ENCODE measurements at places on chromosomes 16 and 17.

GRCh38 chr17:78658281-78658785, 81.1 kb upstream of the DNAH17 start:
- no peak for DNase-seq

DNA sequence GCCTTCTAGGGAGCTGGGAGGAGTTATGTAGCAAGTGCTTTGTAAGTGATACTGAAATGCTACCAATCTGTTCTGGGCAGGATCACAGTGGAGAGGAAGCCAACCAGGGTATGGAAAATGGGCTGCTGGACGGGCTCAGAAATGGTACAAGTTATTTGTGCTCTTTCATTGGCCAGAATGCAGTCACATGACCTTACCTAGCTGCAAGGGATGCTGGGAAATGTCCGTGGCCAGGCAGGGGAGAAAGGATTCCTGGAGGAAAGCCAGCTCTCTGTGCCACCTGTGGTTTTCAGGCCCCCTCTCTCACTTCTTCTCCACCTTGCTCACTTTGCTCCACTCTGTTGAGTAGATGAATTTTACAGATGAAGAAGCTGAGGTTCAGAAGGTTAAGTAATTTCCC, 4.8 kb downstream of the EEF2K start:
- DNase-seq: no peak

GRCh38 chr16:19745286-19746010, 27.4 kb downstream of the IQCK start:
- peak; percentile 48 for DNase-seq

DNA sequence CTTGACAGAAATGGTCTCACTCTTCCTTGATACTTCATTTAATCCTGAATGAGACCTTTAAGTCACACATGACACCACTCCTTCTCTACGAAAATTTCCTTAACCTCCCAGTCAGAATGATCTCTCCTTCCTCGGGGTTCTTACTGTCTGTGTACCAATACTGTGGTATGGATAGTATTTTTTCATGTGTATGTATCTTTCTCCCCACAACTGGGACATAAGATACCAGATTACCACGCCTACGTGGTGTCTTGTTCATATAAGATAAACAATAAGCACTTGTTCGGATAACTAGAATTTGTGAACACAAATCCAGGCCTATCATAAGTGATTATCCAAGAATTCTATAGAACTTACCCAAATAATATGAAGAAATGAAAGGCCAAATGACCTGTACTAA, 11.3 kb downstream of the NUP88 start:
- DNase-seq: no peak

DNA sequence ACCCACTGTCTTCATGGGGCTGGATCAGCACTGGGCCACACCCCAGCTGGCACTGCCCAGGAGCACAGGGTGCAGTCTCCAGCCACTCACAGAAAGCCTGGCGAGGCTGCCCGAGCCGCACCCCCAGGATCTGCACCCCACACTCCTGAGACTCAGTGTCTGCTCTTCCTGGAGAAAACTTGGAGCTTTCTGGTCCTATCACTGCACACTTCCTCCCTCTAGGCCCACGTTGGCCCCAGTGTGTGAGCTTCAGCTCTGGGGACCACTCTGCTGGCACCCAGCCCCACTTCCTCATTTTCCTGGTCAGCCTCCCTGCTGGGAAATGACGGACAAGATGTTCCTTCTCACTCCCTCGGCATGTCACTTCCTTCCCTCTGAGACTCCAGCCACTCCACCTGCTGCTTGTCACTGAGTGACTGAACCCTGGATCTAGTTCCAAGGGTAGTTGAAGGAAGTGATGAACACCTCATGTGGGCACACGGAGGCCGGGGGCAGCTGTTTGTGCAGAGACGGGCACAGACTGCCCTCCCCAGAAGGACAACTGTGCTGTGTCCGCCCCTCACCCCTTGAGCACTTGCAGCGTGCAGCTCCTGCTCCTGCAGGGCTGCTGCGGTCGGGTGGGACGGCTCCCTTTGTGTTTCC, 29.0 kb downstream of the ZC3H18 start:
- DNase-seq: no peak

- no peak for DNase-seq
Observed at GRCh38 chr16:88953003-88953690, 23.9 kb downstream of the CBFA2T3 start.

DNA sequence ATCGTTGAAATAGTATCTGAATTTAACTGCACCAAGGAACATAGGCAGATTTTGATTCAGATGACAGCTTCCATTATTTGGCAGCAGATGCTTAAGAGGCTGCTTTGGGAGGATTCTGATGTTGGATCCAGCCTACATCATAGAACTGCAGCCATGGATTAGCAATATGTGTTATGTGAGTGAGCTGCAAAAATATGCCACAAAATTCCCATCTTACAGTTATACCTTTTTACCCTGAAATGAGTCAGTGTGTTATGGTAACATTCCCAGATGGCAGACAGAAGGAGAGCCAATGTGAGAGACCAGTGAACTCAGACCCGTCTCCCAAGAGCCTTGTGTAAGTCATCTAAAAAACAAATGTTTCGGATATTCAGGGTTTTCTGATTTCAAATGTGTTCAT, 206.1 kb downstream of the CDH13 start:
- peak; percentile 86 for DNase-seq

- DNase-seq: no peak
Observed at GRCh38 chr16:50229149-50229726, 37.1 kb upstream of the ADCY7 start.

DNA sequence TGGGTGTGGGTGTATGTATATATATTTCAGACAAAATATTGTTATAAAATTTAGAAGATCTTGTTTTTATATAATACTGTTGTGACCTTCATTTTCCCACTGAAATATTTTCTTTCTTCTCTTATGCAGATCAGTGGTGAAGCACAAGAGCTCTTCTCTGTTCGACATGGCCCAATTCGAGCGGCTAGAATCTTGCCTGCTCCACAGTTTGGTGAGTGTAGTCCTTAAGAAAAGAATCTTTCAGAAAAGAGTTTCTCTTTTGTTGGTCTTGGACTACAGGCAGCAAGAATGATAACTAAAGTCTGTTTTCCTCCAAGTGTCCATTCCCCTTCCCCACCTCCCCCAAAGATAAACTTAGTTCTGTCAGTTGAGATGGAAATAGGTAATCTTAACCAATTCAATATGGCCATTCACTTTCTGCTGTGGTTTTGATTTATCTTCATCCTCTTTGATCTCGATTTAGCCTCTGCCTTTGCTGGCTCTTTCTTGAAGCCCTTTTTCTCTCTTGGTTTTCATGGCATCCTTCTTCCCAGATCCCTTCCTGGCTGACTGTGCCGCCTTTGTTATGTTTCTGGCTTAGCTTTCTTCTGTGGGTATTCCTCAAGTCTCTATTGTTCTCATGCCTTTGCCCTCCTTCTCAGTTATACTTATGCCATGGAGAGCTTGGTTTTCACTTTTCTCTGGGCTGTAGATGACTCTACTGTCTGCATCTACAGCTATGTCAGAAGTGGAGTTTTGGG, 69.6 kb downstream of the BCAS3 start:
- no peak for DNase-seq

DNA sequence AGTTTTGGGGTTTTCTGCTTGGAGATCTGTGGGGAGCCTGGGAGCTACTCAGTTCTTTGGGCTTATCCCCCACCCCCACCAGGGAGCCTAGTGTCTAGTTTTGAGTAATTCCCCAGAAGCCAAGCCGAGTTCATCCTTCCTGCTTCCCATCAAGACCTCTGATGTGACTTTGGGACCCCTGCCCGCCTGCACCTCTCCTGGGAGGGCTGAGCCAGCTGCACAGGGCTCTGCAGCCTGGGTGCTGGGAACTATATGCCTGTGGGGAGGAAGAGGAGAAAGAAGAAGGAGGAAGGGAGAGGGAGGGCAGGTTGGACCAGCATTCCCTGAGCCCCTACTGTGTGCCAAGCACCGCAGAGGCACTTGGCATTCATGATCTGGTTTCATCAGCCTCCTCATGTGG, 178.9 kb downstream of the TMEM132E start:
- no peak for DNase-seq

GRCh38 chr16:31250782-31251384, 8.9 kb upstream of the ITGAM start:
- no peak for DNase-seq

GRCh38 chr16:86353948-86354347, 156.4 kb upstream of the FOXF1 start:
- DNase-seq: no peak

DNA sequence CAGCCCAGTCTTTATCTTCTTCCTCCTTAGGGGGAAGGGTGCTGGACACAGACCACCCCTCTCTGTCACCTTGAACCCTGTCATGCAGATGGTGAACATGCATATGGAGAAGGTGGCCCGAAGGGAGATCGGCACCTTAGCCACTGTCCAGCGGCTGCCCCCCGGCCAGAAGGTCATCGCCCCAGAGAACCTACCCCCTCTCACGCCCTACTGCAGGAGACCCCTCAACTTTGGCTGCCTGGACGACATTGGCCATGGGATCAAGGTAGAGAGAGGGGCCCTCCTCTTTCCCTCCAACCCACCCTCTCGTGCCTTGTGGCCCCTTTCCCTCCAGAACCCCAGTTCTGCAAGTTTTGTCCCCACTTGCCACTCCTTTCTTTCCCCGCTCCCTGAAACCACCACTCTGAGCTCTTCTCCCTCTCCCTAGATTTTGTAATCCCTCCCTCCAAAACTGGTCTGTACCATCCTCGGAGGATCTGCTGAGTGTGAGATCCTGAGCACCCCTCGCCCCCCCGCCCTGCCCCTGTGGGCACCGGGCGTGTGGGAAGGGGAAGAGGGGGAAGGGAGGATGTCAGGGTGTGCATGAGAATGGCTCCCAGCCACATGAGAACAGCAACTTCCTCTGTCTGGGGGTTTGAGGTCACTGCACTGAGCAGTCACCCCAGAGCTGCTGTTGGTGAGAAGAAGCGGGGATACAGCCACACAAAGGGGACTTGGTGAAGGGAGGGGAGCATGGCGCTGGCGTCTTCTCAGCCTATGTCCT, 7.3 kb downstream of the ABI3 start:
- DNase-seq: no peak

GRCh38 chr17:15278380-15278779, 13.3 kb upstream of the PMP22 start:
- DNase-seq: no peak

- no peak for DNase-seq
Observed at GRCh38 chr17:9948928-9949327, 43.9 kb upstream of the RCVRN start.

DNA sequence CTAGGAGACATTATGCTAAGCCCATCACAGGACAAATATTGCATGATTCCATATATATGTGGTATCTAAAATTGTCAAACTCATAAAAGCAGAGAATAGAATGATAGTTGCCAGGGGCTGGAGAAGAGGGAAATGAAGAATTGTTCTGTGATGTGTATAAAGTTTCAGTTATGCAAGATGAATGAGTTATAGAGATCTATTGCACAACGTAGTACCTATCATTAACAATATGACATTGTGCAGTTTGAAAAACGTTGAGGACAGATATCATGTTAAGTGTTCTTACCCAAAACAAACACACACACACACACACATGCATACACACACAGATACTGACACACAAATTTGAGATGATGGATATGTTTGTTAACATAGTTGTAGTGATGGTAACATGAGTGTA, 871.6 kb upstream of the GOT2 start:
- DNase-seq: no peak

- no peak for DNase-seq
Observed at GRCh38 chr16:20859699-20860098, 40.5 kb downstream of the DCUN1D3 start.

DNA sequence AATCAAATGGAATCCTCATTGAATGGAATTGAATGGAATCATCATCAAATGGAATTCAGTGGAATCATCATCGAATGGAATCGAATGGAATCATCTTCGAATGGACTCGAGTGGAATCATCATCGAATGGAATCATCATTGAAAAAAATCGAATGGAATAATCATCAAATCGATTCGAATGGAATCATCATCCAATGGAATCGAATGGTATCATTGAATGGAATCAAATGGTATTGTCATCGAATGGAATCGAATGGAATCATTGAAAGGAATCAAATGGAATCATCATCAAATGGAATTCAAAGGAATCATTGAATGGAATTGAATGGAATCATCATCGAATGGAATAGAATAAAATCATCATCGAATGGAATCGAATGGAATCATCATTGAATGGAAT, 619.3 kb downstream of the TP53TG3F start:
- peak; percentile 40 for DNase-seq

DNA sequence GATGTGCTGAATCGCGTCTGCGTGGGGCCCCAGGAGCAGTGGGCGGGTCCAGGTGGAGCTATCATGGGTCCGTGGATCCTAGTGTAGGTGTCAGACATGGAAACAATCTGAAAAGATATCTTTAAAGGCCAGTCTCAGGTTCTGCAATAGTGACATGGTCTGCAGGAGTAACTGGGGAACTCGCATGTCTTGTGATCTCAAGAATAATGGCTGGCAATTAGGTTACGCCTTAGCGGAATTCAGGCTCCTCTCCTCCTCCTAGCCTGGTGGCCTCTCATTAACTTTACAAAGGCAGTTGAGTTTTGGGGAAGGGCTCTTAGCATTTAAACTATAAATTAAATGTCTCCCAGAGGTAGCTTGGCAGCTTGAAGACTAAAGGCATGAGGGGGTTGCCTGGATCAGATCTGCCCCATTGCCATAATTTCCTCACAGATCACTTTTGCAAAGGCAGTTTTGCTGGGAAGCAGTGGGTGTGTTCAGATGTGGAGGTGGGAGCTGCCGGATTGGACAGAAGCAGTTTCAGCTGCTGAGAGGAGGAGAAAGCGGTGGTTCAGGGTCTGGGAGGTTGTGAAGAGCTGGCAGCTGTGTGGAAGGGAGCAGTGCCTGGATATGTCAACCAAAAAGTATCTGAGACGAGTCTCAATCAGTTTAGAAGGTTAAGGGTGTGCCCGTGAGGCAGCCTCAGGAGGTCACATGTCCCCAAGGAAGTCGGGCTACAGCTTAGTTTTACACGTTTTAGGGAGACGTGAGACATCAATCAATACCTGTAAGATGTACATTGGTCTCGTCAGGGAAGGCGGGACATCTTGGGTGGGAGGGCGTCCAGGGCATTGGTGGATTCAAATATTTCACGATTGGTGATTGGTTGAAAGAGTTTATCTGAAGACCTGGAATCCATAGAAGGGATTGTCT, 2.7 kb downstream of the TBCD start:
- DNase-seq: no peak

- DNase-seq: no peak
Observed at GRCh38 chr16:75261590-75262078, 10.2 kb upstream of the BCAR1 start.

DNA sequence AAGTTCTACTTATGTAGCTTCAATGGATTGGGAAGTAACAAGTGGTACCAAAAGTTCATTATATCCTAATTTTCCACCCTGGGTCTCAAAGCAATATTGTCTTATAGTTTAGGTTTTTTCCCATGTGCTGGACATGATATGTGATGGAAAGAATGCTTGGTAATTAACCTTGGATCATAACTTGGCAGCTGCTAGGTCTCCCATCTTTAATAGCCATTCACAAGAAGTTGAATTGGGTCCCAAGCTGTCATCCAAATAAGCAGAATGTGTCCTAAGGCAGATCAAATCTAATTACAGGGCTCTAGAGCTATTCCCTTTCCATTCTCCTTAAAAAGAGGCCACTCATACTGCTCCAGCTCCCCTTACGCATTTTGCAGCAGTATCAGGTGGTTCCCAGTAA, 44.7 kb upstream of the KCNJ16 start:
- DNase-seq: no peak
